ENCODE measurements at places on chromosomes 1 and 21.

GRCh38 chr21:16082038-16082816, 352.4 kb downstream of the USP25 start:
- DNase-seq = no peak

DNA sequence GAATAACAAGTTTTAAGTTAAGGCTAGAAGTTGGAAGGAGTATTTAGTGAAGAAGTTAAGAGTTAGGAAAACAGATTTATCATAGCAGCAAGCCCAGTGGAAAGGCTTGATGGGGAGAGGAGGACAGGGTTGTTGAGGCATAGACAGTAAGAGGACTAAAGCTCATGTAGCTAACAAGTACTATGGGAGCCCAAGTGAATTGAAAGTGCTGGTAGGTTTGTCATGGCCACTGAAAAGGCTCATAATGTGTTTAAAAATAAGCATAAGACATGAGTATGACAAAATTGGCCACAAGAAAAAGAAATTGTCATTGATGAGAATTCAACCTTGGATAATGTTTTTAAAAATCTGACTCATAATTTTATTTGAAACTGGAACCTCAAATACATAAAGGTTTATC, 49.2 kb upstream of the CRB1 start:
- no peak for DNase-seq

GRCh38 chr21:37819372-37819771, 96.9 kb downstream of the KCNJ6 start:
- no peak for DNase-seq

- no peak for DNase-seq
Observed at GRCh38 chr21:45306832-45307571, 19.3 kb upstream of the POFUT2 start.
